Activated CD4-positive, CD25-positive, alpha-beta regulatory T cell treated with anti-CD3 and anti-CD28 coated beads, Interleukin-2, amount 50 U/mL, for 24 hours (primary cell): ENCODE measurements at places on chromosomes 11 and 22.

DNA sequence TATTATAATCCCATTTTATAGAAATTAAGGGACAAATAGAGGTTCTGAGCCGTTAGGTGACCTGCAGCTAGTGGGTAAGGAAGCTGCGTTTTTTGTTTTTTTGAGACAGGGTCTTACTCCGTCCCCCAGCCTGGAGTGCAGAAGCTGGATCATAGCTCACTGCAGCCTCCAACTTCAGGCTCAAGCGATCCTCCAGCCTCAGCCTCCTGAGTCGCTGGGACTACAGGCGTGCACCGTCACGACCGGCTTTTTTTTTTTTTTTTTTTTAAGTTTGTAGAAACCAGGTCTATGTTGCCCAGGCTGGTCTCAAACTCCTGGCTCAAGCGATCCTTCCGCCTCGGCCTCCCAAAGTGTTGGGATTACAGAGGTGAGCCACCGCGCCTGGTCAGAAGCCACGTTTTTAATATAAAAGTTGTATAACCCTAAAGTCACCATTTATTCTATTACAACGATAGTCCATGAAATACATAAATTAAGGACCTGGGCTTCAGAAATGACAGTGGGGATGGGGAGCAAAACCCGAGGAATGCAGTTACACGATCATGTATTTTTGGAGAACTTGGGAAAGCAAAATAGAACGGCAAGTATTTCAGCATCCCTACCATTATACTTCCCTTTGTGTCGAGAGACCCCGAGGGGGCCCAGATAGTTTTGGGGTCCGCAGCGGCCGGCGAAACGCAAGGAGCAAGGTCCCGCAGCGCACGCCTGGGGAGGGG, 638 bp downstream of the SAAL1 start:
- ATAC-seq: no peak

DNA sequence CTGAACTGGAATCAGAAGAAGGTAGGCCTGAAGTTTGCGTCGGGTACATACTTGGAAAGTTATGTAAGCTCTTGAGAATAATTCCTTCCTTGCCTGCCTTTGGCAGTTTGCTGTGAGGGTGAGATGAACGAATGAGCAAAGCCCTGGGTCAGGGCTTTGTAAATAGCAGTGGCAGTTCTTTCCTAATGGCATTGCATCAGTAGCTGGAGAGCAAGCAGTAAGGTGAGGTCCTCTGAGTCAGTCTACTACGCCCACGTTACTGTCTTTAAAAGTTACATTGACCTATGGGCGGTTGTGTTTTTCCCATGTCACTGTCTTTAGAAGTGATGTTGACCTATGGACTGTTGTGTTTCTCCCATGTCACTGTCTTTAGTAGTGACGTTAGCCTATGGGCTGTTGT, 179.1 kb upstream of the E2F8 start:
- no peak for ATAC-seq

DNA sequence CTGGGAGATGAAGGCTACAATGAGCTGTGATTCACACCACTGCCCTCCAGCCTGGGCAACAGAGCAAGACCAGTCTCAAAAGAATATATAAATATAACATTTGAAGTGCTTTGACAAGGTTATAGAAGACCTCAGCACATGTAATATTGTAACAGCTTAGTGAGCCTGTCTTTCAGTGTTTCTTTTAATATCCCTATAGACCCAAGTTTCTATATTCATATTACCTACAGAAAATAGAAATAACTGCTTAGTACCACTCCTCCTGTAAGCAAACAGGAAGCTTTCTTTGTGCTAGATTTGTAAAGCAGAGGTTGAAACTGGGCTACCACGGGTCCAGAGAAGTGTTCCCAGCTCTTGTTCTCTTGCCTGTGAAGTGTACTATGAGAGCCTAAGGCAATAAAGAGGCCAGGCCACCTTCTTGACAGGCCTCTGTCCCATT, 68.2 kb downstream of the PPP2R1B start:
- no peak for ATAC-seq

GRCh38 chr11:80136991-80137390, 696.2 kb upstream of the TENM4 start:
- no peak for ATAC-seq

DNA sequence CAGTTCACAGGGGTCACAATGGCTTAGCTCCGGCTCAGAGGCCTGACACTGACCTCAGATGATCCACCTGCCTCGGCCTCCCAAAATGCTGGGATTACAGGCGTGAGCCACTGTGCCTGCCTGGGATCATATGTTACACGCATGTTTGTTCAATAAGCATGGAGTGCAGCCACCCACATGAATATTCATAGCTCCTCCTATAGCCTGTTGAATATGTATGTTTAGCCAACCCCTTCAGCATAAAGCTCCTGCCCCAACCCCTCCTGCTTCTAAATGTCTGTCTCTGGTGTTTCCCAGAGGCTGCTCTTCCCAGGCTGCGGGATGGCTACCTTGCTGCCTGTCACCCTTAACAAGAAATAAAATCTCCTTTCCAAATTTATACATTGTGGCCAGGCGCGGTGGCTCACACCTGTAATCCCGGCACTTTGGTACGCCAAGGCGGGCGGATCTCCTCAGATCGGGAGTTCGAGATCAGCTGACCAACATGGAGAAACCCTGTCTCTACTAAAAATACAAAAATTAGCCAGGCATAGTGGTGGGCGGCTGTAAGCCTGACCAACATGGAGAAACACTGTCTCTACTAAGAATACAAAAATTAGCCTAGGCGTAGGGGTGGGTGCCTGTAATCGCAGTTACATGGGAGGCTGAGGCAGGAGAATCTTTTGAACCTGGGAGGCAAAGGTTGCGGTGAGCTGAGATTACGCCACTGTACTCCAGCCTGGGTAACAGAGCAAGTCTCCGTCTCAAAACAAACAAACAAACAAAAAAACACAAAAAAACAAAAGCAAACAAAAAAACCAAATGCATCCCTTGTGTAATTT, 1.1 kb upstream of the APOBEC3F start:
- ATAC-seq: no peak
